ENCODE measurements at places on chromosomes 3 and 15. TPM values are rescaled to one million over a fixed set of nuclear protein-coding genes. Genes with fewer than 3 reads are reported as not detected.

The GPR149 gene
- polyA plus RNA-seq, result not detected

The FBXO40 gene
- polyA plus RNA-seq, result 0.12 TPM

The SEMA6D gene
- not detected for polyA plus RNA-seq

The RYR3 gene
- polyA plus RNA-seq, result 0.57 TPM

All from naive thymus-derived CD4-positive, alpha-beta T cell (primary cell).